ENCODE measurements at places on chromosomes 1 and 21. TPM values are rescaled to one million over a fixed set of nuclear protein-coding genes. Genes with fewer than 3 reads are reported as not detected.

DNA sequence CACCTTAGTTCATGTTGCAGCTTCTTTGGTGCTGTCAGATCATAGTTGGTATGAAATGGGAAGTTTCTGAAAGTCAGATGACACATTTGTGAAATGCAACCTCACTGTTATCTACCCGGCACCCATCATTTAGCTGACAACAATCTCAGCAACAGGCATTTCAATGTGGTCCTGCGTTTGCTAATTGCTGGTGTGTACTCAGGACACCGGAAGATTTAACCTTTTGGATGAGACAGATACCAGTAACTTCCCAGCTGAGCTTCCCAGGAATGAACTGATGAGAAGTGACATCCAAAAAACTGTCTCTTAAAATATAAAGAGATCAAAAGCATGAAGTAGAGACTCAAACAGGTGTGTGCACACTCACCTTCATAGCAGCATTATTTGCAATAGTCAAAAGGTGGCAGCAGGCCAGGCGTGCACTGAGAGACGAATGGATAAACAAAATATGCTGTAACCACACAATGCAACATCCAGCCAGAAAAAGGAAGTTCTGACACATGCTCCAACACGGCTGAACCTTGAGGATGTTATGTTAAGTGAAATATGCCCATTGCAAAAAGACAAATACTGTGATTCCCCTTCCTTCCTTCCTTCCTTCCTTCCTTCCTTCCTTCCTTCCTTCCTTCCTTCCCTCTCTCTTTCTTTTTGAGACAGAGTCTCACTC, 7.9 kb upstream of the CLDN14 start:
- H3K4me3 ChIP-seq, result no peak overlapping the region
- H3K4me1 ChIP-seq, result no peaks in the 10 kb centered on the region
- no peak for DNase-seq
- H3K36me3 ChIP-seq, result no peaks in the 10 kb centered on the region

- no peak overlapping the region for H3K27ac ChIP-seq
- H3K4me1 ChIP-seq, result no peaks in the 10 kb centered on the region
- no peak overlapping the region for H3K4me3 ChIP-seq
- H3K27me3 ChIP-seq, result no peaks in the 10 kb centered on the region
These were observed 440.1 kb upstream of the PTBP2 start for GRCh38 chr1:96281491-96281890.

- no peak overlapping the region for H3K4me3 ChIP-seq
- no peaks in the 10 kb centered on the region for H3K36me3 ChIP-seq
- H3K27me3 ChIP-seq, result no peaks in the 10 kb centered on the region
- DNase-seq, result no peak
These were observed 60.0 kb upstream of the ATP5PO start for GRCh38 chr21:33975548-33976081.

DNA sequence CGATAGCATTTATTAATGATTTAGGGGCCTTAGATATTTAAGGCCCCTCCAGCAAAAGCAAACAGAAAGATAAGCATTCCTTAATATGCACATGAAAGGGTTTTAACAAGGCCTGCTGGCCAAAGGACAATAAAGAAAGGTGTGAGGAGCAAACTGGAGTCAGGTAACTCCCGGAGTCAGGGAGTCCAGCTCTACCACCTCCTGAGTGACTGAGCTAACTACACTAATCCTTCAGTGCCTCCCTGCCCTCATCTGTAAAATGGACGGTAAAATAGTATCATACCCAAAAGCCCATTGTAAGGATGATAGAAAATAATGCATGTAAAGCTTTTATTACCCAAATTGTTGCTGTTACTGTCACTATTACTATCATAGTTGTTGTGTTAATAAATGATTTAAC, 161.7 kb downstream of the SIPA1L2 start:
- peaks cover 16% of the 10 kb centered on the region for H3K4me1 ChIP-seq
- peaks cover 21% of the 10 kb centered on the region for H3K36me3 ChIP-seq
- no peak for DNase-seq
- H3K4me3 ChIP-seq, result no peak overlapping the region
- H3K27ac ChIP-seq, result no peak overlapping the region

DNA sequence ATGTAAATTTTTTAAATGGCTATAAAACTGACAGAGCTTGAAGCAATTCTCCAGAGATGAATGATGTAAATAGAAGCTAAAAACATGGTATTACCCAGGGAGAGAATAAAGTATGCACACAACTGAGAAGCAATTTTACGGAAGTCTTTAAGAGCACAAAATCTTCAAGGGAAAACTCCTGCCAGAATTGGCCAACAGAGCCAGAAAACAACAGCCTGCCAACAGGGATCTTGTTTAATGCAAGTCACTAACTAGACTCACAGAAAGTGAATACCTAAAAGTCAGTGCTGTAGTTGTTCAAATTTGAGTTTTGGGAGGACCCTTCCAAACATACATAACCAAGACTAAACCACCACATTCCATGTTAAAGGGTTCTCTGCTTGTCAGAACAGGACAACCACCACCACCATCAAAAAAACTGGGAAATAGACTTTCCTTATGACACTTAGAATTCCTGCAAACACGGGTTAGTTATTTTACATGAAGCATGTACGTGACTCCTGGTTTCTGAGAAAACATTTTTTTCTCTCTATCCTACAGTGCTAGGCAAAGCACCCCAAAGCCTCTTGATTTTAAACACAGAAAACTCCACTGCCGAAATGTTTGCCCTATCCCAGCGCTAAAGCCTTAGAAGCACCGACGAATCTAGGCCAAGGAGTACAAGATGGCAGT, 1.6 kb downstream of the EPS15 start:
- peak overlapping the region; percentile 95 for H3K4me3 ChIP-seq
- peak overlapping the region; percentile 87 for H3K27ac ChIP-seq
- no peaks in the 10 kb centered on the region for H3K36me3 ChIP-seq
- no peak for DNase-seq
- H3K27me3 ChIP-seq, result no peaks in the 10 kb centered on the region

DNASE2B gene
- total RNA-seq, result not detected

TSSK3 gene
- 0.70 TPM for total RNA-seq

GPR153 gene
- 17.4 TPM for total RNA-seq

OR2T2 gene
- total RNA-seq, result not detected

Data from right atrium auricular region (tissue), 2 donors.